ENCODE measurements at places on chromosomes 2 and 18. TPM values are rescaled to one million over a fixed set of nuclear protein-coding genes. Genes with fewer than 3 reads are reported as not detected.

The DNAJC5G gene
- not detected for total RNA-seq

The RAMP1 gene
- total RNA-seq: 11.3 TPM

The OSR1 gene
- total RNA-seq: 55.7 TPM

The EPAS1 gene
- 59.8 TPM for total RNA-seq

The NMUR1 gene
- 0.10 TPM for total RNA-seq

The CTLA4 gene
- total RNA-seq: not detected

The SERPINB13 gene
- 3.7 TPM for total RNA-seq

The PLGLB2 gene
- total RNA-seq: 3.4 TPM

The UGT1A4 gene
- not detected for total RNA-seq

The ELOA2 gene
- total RNA-seq: not detected

The SNTG2 gene
- 1.1 TPM for total RNA-seq

The VWC2L gene
- total RNA-seq: 0.17 TPM

The SLC4A5 gene
- total RNA-seq: 6.4 TPM

The ARHGAP25 gene
- 1.1 TPM for total RNA-seq

The INPP5D gene
- total RNA-seq: 40.8 TPM

The AUP1 gene
- total RNA-seq: 122 TPM

The TYMS gene
- total RNA-seq: 65.3 TPM

The MPP4 gene
- total RNA-seq: 0.46 TPM

The AQP4 gene
- total RNA-seq: 1.6 TPM

The SH3RF3 gene
- 2.5 TPM for total RNA-seq

The BARD1 gene
- total RNA-seq: 25.7 TPM

The SANBR gene
- 12.6 TPM for total RNA-seq

The EEF1B2 gene
- 623 TPM for total RNA-seq

The FOXI3 gene
- 2.2 TPM for total RNA-seq

The LHCGR gene
- 0.92 TPM for total RNA-seq

The LONRF2 gene
- total RNA-seq: 8.9 TPM

The OTOS gene
- total RNA-seq: not detected

The C2orf66 gene
- 0.29 TPM for total RNA-seq
